ENCODE measurements at places on chromosomes 1 and 21.
A peak's percentile ranks its signal among the peaks of the same experiment; 100 is the strongest.

- DNase-seq, result no peak
Observed at GRCh38 chr1:53065391-53065790, 3.4 kb downstream of the PODN start.

DNA sequence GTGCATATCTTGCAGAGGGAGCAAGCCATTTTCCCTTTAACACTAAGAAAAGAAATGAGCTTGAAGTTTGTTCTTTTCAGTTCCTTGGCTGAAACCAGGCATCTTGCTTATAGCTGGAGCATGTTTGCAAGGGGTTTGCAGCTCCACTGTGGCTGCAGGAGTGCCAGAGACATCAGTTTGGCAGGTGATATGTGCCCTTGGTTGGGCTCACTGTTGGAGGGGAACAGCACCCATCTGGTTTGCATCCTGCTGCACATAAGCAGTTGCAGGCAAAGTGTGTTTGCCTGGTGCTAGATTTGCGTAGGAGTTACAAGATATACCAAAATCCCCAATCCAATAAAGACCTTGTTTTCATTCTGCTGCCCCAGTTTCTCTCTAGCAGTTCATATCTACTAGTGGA is 47.8 kb upstream of the IKBKE start:
- no peak for DNase-seq

GRCh38 chr1:109478806-109479205 is 4.9 kb upstream of the ATXN7L2 start:
- no peak for DNase-seq

DNA sequence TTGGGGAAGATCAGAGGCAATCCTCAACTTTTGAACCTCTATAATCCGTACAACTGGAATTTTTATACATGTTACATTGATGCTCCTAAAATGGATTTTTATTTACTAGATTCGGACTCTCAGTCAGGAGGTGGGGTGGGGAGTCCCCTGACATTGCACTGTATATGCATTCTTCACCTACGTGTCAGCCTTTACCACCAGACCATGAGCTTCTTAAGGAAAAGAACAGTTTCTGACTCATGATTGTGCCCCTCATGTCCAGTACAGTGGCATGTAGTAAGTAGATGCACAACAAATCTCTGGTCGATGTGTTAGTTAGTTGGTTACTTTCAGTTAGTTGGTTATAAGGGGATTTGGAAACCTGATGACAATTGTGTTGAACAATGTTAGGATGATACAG is 15.4 kb downstream of the LPAR3 start:
- no peak for DNase-seq

DNA sequence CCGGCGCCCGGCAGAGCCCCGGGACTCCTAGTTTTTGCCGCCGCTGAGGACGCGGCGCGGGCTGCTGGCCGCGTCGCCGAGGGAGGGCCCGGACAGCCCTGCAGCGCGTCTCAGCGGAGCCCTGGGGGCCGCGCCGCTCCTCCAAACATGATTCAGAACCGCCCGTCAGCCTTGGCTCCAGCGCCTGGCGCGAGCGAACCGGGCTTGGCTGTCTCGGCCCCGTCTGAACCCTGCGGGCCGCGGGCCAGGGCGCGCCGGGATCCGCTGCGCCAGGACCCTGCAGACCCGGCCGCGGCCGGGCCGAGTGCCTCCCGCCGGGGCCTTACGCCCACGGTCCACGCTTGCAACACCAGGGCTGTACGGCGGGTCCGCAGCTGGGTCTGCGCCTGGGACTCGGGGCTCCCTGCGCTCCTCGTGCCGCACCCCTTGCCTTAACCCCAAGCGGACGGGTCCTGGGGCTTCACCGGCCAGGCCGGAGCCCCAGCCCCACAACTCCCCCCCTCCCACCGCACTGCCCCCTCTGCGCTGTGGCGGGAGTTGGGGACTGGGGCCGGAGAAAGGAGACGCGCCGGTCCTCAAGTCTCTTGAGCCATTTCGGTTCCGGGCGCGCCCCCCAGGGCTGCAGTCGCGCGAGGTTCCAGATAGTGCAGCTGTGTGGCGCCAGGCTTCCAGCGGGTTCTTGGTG is 48.4 kb upstream of the CD34 start:
- DNase-seq, result no peak

- DNase-seq, result no peak
Observed at GRCh38 chr21:44259082-44259705, 2.5 kb downstream of the DNMT3L start.

- DNase-seq, result no peak
Observed at GRCh38 chr1:118925651-118926050, 62.5 kb downstream of the TBX15 start.

DNA sequence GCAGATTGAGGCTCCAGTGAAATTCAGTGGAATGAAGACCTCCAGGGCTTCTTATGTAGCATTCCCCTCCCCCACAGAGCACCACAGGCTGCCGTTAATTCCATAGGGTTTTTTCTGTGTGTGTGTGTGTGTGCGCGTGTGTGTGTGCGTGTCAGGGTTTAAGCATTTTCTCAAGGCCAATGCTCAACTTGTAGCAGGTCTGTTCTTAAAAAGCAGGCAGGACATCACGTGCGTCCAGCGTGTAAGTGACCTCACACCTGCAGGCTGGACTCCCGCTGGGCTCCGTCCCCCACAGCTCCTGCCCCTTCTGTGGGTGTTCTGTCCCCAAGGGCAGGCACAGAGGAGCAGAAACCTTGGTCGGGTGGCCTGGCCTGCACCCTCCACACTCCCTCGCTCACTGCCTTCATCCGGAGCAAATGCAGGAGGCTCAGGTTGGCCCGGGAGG is 5.3 kb downstream of the PRDM16 start:
- no peak for DNase-seq

GRCh38 chr1:204826970-204827369 is 43.7 kb upstream of the NFASC start:
- no peak for DNase-seq

GRCh38 chr1:241962153-241962552 is 4.6 kb downstream of the BECN2 start:
- no peak for DNase-seq

DNA sequence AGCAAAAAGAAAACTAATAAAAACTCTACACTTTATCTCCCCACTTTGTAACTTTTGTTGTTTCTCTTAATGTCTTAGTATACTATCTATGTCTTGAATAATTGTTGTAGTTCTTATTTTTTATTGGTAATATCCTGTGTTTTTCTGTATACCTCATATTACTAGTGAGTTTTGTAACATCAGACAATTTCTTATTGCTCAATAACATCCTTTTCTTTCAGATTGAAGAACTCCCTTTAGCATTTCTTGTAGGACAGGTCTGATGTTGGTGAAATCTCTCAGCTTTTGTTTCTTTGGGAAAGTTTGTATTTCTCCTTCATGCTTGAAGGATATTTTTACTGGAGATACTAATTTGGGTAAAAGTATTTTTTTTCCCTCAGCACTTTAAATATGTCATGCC is 79.8 kb upstream of the LRRC8B start:
- DNase-seq, result no peak

GRCh38 chr21:34548781-34549376 is 36.9 kb upstream of the KCNE1 start:
- DNase-seq, result no peak

DNA sequence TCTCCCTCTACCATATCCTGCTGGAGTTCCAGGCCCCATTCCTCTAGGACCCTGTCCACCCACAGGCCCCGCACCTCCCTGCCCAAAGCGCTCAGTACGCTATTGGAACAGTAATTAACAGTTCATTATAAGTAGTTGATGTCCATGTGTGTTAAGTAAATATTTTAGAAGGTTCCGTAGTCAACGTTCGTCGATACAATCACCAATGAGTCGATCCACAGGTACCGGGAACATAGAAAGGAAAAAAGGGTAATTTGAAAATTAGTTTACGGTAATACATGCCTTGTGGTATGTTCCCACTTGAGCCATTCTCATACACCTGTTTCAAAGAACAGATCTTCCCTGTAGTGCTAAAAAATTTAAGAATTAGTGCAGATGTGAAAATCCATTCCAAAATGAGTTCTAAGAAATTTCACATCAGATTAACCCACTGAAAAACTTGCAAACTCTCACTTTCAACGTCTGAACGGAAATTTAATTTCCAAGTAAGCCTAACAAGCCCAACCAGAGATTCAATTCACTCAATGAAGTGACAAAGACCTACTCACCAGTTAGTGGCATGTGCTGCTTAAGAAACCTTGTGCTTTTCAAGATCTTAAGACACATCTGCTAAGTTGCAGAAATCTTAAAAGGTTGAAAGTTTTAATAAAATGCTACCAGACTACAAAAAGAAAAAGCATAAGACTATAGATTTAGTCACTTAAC is 8.3 kb downstream of the SFPQ start:
- no peak for DNase-seq

DNA sequence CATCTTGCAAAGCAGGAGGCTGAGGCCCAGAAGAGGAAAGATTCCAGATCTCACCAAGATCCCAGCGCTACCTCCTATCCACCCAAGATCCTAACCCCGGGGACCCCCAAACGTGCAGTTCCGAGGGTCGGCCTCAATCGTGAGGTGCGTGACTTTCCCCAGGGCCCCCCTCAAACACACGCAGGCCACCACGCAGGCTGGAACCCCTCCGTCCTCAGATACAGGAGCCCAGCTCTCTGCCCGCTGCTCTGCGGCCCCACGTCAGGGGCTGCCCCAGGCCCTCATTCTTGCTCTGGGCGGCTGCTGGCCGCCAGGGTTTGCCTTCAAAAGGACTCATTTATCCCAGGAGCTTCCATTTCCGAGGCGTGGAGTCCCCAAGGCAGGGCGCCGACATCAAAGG is 39.9 kb downstream of the KRTAP10-1 start:
- DNase-seq, result no peak

GRCh38 chr1:232554409-232554808 is 75.5 kb downstream of the SIPA1L2 start:
- no peak for DNase-seq

- no peak for DNase-seq
Observed at GRCh38 chr1:198416296-198416695, 124.2 kb downstream of the ATP6V1G3 start.

GRCh38 chr1:206479183-206480125 is 9.2 kb downstream of the IKBKE start:
- peak; percentile 32 for DNase-seq

- DNase-seq, result no peak
Observed at GRCh38 chr1:160357286-160358002, 9.4 kb upstream of the NHLH1 start.

GRCh38 chr1:61111084-61112004 is 29.0 kb downstream of the NFIA start:
- DNase-seq, result no peak

GRCh38 chr1:246304484-246305259 is 202.4 kb downstream of the SMYD3 start:
- no peak for DNase-seq

GRCh38 chr1:64163970-64164369 is 39.5 kb upstream of the UBE2U start:
- no peak for DNase-seq

GRCh38 chr1:18581420-18581880 is 49.2 kb upstream of the PAX7 start:
- DNase-seq, result no peak

DNA sequence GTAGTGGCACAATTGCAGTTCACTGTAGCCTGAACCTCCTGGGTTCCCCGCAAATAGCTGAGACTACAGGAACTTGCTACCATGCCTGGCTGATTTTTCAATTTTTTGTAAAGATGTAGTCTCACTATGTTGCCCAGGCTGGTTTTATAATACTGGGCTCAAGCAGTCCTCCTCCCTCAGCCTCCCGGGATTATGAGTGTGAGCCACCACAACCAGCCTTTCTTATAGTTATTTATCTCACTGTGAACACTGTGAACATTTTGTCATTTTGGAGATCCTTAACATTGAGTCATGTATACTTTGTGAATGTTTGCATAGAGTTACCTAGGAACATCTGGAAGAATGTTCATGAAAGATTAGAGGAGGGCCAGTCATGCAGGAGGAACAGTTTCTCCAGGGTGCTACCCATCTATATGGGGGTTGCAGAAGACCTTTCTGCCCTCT is 127.1 kb upstream of the CACYBP start:
- DNase-seq, result no peak

- no peak for DNase-seq
Observed at GRCh38 chr1:113946678-113947387, 17.7 kb downstream of the HIPK1 start.

DNA sequence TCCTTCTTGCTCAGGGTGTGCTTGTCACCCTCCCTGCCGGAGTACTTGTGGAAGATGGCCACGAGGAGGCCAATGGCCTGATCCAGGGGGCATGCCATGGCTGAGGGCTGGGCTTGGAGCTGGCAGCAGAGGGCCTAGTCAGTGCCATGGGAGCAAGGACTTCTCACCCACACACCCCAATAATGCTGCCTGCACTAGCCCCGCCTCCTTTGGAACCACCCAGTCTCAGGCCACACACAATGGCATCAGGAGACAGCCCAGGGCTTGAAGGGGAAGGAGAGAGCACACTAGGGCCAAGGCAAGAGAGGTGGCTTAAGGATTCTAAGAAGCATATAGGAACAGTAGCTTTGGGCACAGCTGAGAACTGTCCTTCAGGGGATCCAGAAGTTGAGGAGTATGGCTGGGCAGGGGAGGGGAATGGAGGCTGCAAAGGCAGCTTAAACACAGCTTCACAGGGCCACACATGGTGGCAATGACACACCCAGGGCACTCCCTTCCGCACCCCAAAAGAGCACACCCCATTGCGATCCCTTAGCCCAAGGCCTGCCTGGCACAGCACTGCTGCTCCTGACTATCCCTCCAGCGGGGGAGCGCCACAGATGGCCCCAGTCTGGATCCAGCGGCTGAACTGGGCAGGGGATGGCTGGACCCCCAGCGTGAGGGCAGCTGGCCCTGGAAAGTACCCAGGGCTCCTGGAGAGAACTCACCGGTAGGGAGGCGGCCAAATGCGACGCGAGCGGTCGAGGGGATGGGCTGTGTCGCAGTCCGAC is at the start of gene S100A6:
S100A6 (minus strand) TSS at position 750 of the 770 bp plus-strand sequence; CDS start at position 98, 652 bp downstream.
- no peak for DNase-seq

DNA sequence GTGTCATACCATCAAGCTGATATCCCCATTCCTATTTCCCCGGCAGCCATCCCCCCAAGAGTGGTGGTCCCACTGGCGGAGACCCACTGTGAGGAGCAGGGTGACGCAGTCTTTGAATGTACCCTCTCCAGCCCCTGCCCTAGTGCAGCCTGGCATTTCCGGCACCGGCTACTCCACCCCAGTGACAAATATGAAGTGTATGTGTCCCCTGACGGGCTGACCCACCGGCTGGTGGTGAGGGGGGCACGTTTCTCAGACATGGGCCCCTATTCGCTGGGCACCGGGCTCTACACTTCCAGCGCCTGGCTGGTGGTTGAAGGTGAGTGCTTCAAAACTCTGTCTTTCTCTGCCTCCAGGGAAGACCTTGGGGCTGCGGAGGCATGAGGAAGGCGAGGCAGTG is 14.4 kb downstream of the IGFN1 start:
- no peak for DNase-seq
